Jurkat, Clone E6-1 (cell line): ENCODE measurements at places on chromosomes 7 and 10.

GRCh38 chr10:112579578-112579977 is 132.6 kb downstream of the VTI1A start:
- DNase-seq = no peak

GRCh38 chr7:55510621-55511020 is 61.7 kb downstream of the VOPP1 start:
- no peak for DNase-seq

- DNase-seq = no peak
Measured at GRCh38 chr7:23065974-23066373, 39.6 kb upstream of the KLHL7 start.

- no peak for DNase-seq
Measured at GRCh38 chr7:5572439-5572838, 148.8 kb upstream of the TNRC18 start.

DNA sequence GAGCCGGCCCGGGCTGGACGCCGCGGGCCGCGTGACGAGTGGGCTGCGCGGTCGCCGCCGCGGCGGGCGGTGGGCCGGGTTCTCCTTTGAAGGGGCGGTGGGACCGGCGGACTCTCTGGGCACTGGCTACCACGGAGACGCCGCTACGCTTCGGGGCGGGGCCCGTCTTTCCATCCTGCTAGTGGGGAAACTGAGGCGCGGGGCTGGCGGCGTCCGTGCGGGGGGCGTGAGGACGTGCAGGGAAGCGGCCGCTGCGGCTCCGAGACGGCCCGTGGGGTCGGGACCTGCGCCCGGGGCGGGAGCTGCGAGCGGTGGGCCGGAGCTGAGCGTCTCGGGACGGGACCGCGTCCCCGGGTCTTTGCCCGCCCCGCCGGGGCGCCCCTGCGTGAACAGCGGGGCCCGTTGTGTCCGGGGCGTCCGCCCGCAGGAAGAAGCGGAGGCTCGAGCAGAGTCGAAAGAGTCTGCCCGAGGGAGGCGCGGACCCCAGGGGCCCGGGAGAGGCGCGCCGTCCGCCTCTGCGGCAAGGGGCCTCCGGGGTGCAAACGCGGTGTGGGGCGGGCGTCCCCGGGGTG is 548 bp upstream of the BNIP3 start:
- no peak for DNase-seq

GRCh38 chr7:44262031-44262430 is 61.3 kb downstream of the YKT6 start:
- no peak for DNase-seq

GRCh38 chr7:4888161-4888560 is 4.6 kb upstream of the RADIL start:
- DNase-seq = no peak

- DNase-seq = no peak
Measured at GRCh38 chr10:59175538-59176240, 754 bp upstream of the PHYHIPL start.

- no peak for DNase-seq
Measured at GRCh38 chr7:151508991-151509390, 10.7 kb downstream of the RHEB start.

DNA sequence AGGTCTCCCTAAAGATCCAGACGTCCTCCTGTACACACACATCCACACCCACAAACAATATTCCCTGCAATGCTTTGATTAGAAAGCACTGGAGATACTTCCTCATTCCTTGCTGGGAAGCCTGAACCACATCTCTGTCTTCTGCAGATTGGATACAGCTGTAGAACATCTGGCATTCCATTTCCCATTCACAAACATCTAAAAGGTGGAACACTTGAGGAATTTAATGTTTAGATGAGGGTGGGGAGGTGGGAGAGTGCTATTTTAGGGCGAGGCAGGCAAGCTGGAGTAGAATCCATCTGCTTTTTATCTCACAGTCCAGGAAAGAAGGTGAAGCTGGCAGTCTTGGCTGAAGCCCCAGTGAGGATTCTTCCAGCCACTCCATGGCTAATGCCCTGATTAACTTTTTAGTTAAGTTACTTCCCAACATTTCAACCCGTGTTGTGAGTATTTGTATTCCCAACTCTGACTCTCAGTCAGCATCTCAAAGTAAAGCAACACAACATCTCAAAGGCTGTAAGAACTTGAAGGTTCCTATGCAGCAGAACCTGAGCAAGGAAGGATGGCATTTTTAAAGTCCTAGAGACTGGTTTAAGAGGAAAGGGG is 46.1 kb downstream of the CYTH3 start:
- DNase-seq = no peak

GRCh38 chr7:149071641-149072437 is 18.7 kb downstream of the ZNF786 start:
- DNase-seq = peak; percentile 75

- DNase-seq = no peak
Measured at GRCh38 chr7:80014511-80014910, 120.1 kb upstream of the GNAI1 start.

DNA sequence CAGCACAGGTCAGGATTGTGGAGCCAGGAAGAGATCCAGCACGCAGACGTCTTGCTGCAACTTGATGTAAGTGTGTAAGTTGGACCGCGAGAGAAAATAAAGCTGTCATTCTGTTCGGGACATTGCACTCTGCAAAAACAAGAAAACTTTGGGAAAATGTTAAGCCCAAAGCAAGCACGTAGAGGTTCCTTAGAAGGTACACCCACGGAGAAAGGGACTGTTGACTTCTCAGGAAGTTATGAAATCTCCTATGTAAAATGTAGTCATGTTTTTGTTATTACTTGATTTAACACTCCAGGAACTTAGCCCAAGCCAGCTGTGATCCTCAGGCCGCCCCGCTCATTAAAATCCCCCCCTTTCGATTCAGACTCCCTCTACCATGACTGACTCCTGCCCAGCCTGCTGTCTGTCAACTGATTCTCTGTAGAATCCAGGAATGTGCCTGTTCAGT is 196.1 kb upstream of the TCF7L2 start:
- DNase-seq = no peak

DNA sequence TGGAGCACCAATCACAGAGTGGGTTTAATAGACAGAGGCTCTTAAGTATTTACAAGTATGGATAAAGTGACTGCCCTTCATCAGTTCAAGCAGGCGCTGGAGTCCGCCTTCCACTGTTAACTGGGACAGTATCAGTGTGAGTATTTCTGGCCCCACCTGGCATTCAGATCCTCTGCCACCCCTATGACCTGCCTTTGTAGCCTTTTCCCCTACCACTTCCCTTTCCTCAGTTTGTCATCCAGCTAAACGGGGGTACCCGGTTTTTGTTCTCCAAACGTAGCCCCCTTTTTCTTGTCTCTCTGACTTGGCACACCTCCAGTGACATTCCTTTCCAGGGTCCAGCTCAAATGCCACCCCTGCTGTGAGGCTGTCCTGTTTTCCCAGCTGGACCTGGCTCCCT is 134.4 kb downstream of the SNX10 start:
- no peak for DNase-seq

DNA sequence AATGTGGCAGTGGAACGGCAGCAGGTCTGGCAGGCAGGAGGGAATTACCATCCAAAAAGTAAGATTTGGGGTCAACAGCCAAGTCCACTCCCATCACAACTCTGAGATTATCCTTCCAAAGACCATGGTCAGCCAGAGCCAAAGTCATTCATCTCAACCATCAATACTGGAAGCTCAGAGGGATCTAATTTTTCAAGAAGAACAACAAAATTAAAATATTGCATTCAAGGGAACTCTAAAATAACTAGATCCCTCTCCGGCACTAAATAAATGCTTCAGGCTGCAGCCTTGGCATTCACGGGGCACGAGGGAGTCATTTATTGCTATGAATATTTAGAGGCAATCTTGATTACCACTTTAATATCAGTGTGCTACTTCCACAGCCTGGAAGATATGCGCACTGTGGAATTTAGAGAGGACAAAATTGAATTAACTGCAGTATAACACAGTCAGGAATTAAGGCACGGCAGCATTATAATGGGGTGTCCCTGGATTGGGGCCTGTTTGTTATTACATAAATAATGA is 102.0 kb downstream of the ADAM12 start:
- no peak for DNase-seq

DNA sequence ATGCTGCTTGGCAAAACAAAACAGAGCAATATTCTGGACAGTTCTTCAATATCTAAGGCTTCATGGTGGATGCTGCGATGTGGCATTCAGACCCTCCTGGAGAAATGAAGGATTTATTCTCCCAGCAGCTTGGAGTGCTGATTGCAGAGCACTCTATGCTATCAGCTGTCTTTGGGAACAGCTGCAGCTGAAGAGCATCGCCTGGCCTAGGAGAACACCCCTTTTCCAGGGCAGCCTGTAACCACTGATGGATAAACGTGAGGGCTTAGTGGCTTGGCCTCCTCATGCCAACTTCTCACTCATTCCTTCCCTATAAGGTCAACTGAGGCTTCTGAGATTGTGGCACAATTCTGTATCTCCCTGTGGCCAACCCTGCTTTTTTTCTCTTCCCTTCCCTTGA is 638.1 kb upstream of the CNTNAP2 start:
- no peak for DNase-seq

DNA sequence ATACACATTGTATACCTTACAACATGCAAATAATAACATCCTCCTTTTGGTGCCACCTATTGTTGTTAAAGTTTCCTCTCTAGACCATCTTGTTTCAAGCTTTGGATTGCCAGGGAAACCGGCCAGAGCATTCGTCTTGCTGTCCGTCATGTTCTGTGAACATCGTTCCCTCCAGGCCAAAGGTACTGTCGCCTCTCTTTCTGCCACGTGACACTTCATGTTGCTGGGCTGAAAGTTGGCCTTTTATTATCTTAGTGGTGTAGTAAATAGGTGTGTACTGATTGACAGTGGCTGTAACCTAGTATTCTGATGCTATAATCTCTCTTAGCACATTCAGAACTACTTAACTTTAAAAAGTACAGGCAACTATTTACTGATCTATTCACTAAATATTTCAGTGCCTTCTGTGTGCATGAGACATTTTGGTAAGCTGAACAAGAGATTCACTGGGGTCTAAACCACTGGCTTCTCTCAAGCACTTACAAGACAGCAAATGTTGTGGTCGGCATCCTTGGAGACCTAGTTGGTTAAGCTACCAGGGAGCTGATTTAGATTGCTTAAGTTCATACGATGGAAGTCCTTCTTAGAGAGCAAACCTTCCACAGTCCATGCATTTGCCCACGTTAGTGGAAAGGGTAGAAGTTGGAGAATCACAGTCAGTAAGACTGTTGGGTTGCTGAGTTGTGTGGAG is 52.4 kb downstream of the SHH start:
- no peak for DNase-seq

GRCh38 chr7:47581438-47581803 is 490 bp downstream of the TNS3 start:
- no peak for DNase-seq

GRCh38 chr7:514651-515598 is 4.7 kb downstream of the PDGFA start:
- DNase-seq = no peak

DNA sequence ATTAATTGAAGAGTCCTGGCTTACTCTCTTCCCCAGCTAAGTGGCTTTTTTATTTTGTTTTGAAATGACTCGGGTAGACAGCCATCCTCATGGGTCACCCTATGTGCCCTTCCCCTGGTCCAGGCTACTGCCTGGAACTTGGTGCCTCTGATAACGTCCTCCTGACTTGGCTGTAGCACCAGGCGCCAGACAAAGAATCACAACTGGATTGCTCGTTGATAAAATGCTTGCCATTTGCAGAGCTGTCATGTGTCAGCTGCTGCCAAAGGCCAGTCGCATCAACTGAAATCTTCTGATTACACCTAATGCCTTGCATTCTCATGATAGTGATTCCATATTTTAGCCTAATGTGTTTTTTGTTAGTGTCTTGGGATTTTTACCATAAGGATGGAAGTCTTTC is 27.4 kb upstream of the ABLIM1 start:
- DNase-seq = no peak

- peak; percentile 89 for DNase-seq
Measured at GRCh38 chr7:37342688-37343471, 105.8 kb downstream of the ELMO1 start.

- DNase-seq = no peak
Measured at GRCh38 chr10:125190946-125191345, 30.6 kb upstream of the CTBP2 start.

- no peak for DNase-seq
Measured at GRCh38 chr7:26507108-26507987, 215.7 kb downstream of the SNX10 start.

GRCh38 chr10:62899311-62899710 is 83.1 kb upstream of the EGR2 start:
- no peak for DNase-seq

DNA sequence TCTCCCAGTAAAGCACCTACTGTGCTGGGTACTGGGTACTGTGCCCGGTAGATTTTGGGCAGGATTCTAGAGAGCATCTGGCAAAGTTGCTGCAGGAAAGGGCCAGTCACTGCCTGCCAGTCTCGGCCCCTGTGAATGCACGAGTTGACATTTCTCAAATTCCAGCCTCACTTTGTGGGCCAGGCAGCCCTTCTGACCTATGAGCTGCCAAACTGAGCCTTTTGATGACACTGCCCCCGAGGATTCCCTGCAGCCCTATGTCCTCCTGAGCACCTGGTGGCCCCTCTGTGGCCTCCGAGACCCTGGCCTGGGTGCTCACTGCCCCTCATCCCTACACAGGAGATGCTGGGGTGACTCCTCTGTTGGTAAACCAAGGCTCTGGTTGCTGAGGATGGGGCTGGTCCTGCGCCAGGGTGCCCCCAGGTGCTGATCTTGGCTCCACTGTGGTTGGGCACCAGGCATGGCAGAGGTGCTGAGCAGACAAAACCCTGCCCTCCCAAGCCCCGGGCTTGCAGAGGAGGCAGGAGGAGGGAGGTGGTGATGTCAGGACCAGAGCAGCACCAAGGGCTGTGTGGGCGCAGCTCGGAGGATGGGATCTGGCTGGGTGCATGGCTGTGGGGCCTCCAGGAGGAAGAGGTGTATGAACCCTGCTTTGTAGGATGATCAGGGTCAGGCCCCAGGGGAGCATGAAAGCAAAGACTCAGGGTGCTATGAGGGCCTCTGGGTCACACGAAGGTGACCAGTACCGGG is 16.2 kb downstream of the LHPP start:
- DNase-seq = no peak

DNA sequence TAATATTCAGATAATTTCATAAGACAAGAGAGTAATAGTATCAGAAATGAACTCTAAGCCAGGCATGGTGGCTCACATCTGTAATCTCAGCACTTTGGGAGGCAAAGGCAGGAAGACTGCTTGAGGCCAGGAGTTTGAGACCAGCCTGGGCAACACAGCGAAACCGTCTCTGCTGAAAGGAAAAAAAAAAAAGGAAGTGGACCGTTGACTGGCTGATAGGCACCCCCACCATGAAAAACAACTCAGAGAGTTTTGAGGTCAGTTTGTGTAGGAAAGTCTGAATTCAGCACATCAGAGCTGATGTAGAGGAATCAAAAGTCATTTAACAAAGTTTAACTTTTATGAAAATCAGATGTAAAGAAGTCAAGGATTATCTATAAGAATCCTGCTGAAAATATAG is 63.2 kb upstream of the AMPH start:
- DNase-seq = no peak
